ENCODE measurements at places on chromosomes 3 and 15.

- no peak for DNase-seq
Observed at GRCh38 chr3:193716150-193716549, 123.1 kb downstream of the OPA1 start.

DNA sequence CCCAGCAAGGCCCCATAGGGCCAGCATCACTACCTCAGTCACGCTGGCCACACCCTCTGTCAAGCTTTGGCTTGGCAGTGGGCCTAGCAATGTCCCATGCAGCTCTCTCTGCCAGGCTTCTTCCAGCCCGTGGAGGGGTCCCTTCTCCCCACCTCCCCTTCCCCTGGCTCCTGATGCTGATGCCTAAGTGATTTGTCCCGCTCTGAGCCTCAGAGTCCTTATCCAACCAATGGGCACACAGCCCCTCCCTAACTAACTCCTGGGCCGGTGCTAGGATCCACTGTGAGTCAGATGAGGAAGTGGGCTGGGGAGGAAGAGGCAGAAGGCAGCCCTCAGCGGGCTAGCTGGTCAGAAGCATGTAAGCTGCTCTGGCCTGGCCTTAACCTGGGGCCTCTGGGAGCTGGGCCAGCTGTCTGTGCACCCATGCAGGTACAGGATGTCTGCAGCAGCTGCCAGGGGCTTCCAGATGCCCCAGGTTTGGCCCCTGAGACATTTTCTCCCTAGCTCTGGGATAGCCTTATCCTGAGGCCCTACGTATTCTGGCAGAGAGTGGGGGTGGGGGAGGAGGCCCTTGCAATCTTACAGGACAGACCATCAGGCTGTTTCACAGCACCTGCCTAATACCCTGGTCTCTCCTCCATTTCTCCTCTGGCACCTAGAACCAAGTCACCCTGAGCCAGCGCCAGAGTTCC is 740 bp upstream of the ZBTB47 start:
- no peak for DNase-seq

DNA sequence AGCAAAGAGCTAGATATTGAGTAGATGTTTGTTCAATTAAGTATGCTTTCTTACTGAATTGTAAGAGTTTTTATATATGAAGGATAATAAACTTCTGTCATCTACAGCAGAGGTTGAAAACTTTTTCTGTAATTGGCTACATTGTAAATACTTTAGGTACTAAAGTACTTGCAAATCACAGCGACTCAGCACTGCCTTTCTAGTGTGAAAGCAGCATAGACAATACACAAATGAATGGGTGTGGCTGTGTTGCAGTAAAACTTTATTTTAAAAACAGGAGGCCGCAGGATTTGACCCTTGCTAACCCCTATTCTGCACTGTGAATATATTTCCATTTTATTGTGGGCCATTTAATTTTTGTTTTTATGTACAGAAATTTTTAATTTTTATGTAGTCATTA is 104.3 kb upstream of the TMC3 start:
- DNase-seq: no peak

GRCh38 chr3:59699648-59700320 is 650.0 kb upstream of the CFAP20DC start:
- DNase-seq: no peak

- no peak for DNase-seq
Observed at GRCh38 chr3:102141096-102141927, 292.0 kb downstream of the NFKBIZ start.

- DNase-seq: no peak
Observed at GRCh38 chr3:112407888-112408702, 75.1 kb downstream of the CD200 start.

GRCh38 chr3:107976202-107976800 is 114.5 kb downstream of the CD47 start:
- DNase-seq: no peak

DNA sequence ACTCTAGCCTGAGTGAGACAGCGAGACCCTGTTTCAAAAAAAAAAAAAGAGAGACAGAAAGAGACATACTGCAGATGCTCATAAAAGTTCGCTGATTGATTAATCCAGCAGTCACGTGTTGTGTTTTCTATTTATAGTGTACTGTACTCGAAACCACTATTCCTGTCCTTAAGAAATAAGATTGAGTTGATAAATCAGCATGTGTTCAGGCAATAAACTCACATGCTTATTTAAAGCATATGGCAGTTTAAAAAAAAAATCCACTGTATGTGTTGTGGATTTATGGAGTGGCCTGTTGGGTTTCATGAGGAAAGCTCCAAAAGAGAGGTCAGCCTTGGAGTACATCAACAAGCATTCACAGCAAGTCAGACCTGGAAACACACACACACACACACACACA is 17.7 kb downstream of the RPL22L1 start:
- no peak for DNase-seq

GRCh38 chr3:5231074-5231473 is 43.6 kb downstream of the EDEM1 start:
- no peak for DNase-seq

DNA sequence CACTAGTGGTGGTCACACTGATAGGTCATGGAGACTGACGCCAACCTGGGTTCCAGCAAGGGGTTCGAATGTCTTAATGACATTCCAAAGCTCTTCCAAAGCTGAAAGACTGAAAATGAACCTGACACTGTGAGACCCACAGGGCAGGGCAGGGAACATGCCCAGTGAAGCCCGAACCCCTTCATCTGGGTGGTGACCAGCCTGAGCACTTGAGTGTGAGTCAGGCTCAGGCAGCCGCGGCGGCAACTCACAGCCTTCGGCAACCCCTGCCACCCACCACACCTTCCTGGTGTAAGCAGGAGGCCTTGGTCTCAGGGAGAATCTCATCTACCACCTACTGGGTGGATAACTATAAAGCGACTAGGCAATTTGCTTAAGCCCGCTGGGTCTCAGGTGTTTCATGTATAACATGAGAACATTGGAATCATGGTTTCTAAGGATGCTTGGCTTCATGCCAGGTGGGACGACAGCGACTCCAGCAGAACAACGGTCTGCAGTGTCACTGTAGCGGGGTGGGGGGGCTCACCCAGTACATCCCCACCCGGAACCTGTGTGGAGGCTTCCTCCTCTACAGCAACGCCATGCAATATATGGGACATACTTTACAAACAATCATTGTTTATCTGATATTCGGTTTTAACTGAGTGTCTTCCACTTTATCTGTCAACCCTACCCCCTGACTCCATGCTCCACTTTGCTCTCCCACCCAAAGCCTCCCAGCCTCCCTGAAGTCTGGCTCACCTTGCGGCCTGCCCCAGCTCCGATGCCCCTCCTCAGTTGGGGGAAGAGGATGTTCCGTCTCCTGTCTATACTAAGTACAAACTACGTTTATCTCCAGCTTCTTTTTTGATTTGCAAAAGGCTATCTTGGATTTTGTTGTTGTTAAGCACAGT is 125.0 kb upstream of the MEF2A start:
- no peak for DNase-seq

GRCh38 chr3:154818676-154819255 is 261.4 kb upstream of the MME start:
- no peak for DNase-seq

Measured in thymus (tissue), 14 donors.